ENCODE measurements at places on chromosomes 13 and 19. TPM values are rescaled to one million over a fixed set of nuclear protein-coding genes. Genes with fewer than 3 reads are reported as not detected.

DNA sequence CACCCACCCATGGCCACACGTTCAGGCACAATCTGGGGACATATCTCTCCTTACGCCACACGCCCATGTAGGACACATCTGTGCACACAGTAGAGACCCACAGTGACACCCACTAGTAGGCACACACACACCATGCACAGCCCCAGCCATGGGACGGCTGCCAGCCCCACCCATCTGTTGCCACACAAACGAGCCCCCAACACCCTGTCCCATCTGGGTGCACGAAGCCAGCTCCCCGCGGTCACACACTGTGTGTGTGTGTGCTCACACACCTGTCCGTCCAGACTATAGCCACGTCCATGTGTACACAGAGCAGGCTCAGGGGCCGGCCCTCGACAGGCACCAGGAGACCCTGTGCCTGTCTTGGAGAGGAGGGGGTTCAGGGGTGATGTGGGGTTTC is 10.6 kb downstream of the ERFL start:
- no peak for DNase-seq
- H3K4me1 ChIP-seq: peaks cover 4% of the 10 kb centered on the region
- no peak overlapping the region for H3K4me3 ChIP-seq

DNA sequence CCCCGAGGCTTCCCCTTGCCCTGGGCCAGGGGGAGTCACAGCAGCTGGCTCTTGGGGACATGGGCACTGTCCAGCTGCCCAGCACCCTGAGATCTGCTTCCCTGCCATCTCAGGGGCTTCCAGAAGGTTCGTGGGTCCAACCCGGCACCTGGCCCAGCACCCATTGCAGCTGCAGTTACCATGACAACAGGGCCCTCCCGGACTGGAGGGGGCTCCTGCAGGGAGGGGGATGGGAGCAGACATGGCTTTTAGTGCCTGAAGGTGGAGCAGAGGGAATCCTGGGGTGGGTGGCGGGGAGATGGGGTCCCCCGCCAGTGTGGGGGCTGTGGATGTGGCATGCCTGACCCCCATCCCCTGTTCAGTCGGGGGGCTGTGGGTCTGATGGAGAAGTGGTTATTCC is 14.7 kb downstream of the PIN1 start:
- H3K36me3 ChIP-seq: peaks cover under 1% of the 10 kb centered on the region
- H3K4me3 ChIP-seq: no peak overlapping the region
- H3K27ac ChIP-seq: no peak overlapping the region
- H3K27me3 ChIP-seq: no peaks in the 10 kb centered on the region
- no peak for DNase-seq

- no peak for DNase-seq
- no peaks in the 10 kb centered on the region for H3K27me3 ChIP-seq
- no peaks in the 10 kb centered on the region for H3K4me1 ChIP-seq
- H3K36me3 ChIP-seq: peaks cover 8% of the 10 kb centered on the region
Observed at GRCh38 chr19:9427941-9428340, 7.4 kb downstream of the ZNF266 start.

GRCh38 chr19:44575116-44575700 is 38.2 kb upstream of the IGSF23 start:
- no peak overlapping the region for H3K4me3 ChIP-seq
- no peaks in the 10 kb centered on the region for H3K36me3 ChIP-seq
- H3K27ac ChIP-seq: no peak overlapping the region
- no peaks in the 10 kb centered on the region for H3K27me3 ChIP-seq
- H3K4me1 ChIP-seq: peaks cover 7% of the 10 kb centered on the region

DNA sequence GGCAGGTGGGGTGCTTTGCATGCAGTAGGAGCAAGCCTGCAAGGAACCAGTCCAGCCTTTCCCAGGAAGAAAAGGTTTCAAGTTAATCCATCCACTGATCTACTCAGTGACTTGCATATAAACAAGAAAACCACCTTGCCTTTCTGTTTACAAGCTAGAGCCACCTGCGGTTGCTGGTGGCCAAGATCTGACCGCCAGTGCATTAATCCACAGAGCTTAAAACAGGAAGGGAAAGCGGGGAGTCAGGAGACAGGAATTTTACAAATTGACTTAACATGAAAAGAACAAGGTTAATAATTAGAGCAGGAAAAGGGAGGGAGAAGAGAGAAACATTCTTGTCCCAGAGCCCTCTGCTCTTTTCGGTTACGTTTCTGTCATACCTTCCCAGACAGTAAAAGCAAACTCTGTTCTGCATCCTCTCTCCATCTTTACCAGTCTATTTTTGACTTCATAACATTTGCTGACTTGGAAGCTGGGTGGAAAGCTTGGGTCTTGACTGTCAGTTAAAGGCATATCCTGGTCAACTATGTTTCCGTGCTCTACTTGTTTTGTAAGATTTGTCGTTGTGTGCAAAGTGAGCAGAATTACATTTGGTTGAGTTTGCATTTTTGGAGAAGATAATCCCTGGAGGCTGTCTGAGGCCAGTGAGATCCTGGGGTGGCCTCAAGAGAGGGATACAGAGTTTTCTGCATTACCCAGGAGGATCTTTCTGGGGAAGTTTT is 760.6 kb downstream of the EFNB2 start:
- DNase-seq: no peak
- H3K4me3 ChIP-seq: no peak overlapping the region
- H3K27ac ChIP-seq: no peak overlapping the region
- no peaks in the 10 kb centered on the region for H3K27me3 ChIP-seq
- H3K4me1 ChIP-seq: no peaks in the 10 kb centered on the region

- no peak overlapping the region for H3K4me3 ChIP-seq
- H3K27me3 ChIP-seq: no peaks in the 10 kb centered on the region
- no peaks in the 10 kb centered on the region for H3K4me1 ChIP-seq
Observed at GRCh38 chr19:42335971-42336370, 10.5 kb downstream of the MEGF8 start.

DNA sequence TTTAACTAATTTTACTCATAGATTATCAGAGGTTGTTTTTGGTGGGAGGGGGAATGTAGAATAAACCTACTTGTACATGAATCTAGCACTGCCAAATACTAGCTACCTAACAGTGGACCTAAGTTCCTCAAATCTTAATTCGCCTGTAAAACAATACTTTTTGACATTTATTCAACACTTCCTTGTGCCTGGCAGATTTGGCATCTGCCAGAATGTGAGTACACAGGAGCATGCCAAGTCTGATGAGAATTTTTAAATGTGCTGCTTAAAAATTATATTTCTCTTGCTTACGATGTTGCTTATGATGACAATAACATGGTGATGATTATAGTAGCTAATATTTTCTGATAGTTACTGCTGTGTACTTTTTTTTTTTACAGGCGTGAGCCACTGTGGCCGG is 240.2 kb upstream of the STARD13 start:
- no peaks in the 10 kb centered on the region for H3K36me3 ChIP-seq
- no peak overlapping the region for H3K4me3 ChIP-seq
- H3K4me1 ChIP-seq: peaks cover 50% of the 10 kb centered on the region

DNA sequence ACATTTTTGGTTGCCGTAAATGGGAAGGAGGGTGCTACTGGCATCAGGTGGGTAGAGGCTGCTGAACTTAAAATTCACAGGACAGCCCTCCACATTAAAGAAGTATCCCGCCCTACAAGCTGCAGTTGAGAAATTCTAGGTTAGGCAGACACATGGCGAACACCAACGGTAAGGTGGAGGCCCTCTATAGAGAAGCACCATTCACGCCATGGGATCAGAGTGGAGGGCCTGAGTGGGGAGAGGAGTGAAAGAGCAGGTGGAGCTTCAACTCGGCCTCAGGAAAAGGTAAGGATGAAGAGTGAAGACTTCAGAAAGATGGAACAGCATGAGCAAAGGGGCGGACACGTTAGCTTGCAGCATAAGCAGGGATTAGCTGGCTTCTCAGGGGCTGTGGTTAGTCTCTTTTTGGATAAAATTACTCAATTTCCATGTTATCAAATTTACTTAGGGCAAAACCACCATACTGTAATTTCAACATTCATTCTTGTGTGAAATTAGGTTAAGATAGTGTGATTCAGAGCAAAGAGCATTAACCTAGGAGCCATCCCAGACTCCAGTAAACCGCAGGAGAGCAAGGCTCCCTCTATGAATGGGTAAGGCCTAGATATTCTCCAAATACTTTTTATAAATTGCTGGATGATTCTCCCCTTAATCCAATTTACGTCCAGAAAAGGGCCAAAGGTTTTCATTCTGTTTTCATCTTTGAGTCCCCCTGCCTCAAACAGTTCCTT is 1.2 kb downstream of the EEF1AKMT1 start:
- peak overlapping the region; percentile 52 for H3K4me3 ChIP-seq
- DNase-seq: peak; percentile 26
- peaks cover 20% of the 10 kb centered on the region for H3K36me3 ChIP-seq
- H3K27me3 ChIP-seq: no peaks in the 10 kb centered on the region

The PABPC3 gene
- not detected for total RNA-seq

The TBXA2R gene
- 0.70 TPM for total RNA-seq

The PLK5 gene
- total RNA-seq: not detected
